T-helper 2 cell (primary cell): ENCODE measurements at places on chromosomes 16 and 17.

- DNase-seq = no peak
Observed at GRCh38 chr17:58694826-58695225, 2.4 kb downstream of the RAD51C start.

GRCh38 chr16:19696328-19696727 is 21.7 kb downstream of the KNOP1 start:
- no peak for DNase-seq

DNA sequence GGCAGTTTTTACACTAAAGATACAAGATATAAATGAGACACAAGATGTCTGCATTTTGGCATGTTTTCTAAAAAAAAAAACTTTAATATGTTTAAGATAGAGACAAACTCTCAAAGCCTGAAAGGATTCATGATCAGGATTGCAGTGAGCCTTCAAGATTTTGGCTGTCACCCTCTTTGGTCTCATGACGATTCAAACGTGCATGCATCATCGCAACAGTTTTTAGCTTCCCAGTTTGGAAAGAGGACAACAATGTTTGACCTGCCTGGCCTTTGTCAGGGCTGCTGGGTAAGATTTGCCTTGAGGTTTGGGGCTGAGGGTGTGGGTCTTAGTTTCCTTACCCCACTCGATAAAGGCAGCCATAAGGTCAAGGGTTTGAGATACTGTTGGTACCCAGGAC is 134.1 kb downstream of the RGS9 start:
- no peak for DNase-seq

- no peak for DNase-seq
Observed at GRCh38 chr17:57993471-57994365, 5.7 kb upstream of the VEZF1 start.

GRCh38 chr16:117379-118365 is 20.8 kb downstream of the NPRL3 start:
- DNase-seq = peak; percentile 49

- DNase-seq = no peak
Observed at GRCh38 chr16:67336116-67336515, 9.5 kb downstream of the LRRC36 start.

DNA sequence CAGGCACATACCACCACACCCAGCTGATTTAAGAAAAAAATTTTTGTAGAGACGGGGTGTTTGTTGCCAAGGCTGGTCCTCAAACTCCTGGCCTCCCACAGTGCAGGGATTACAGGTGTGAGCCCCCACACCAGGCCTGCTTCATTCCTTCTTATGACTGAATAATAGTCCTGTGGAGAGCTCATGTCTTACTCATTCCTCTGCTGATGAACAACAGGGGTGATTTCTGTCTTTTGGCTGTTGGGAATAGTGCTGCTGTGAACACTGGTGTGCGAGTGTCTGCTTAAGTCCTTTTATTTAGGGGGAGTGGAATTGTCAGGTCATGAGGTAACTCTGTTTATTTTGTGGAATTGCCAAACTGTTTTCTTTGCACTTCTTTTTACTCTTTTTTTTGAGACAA is 2.7 kb upstream of the CTRB1 start:
- no peak for DNase-seq

DNA sequence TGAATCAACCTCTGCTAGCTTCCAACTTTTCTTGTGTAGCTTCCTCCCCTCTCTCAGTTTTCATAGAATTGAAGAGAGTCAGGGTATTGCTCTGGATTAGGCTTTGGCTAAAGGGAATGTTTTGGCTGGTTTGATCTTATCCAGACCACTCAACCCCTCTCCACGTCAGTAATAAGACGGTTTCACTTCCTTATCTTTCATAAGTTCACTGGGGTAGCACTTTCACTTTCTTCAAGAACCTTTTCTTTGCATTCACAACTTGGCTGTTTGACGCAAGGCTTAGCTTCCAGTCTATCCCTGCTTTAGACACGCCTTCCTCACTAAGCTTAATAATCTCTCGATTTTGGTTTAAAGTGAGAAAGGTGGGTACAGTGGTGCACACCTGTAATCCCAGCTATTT is 29.7 kb upstream of the OR1A2 start:
- no peak for DNase-seq

DNA sequence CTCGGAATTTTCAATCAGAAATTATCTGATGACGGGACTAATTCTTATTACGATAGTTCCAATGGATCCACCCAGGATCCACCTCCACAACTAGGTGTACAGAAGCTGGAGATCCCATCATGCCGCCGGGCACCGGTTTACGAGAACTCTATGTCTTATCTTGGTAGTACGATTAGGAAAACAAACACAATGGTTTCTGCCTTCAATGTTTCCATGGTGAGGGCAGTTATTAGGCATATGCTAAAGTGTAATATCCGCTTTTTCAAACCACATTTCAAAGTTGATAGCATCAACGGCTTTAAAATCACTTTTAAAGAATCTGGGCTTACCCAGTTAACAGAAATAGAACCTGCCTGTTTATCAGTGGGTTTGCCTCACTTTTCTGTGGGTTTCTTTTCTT is 705.7 kb downstream of the MAF start:
- no peak for DNase-seq

- no peak for DNase-seq
Observed at GRCh38 chr17:1783834-1784611, 22.2 kb downstream of the SERPINF1 start.

GRCh38 chr17:73347351-73347750 is 35.5 kb upstream of the CDC42EP4 start:
- no peak for DNase-seq

- no peak for DNase-seq
Observed at GRCh38 chr17:73705594-73705993, 61.3 kb upstream of the SDK2 start.

GRCh38 chr17:72684405-72685020 is 408.0 kb downstream of the SLC39A11 start:
- DNase-seq = no peak

DNA sequence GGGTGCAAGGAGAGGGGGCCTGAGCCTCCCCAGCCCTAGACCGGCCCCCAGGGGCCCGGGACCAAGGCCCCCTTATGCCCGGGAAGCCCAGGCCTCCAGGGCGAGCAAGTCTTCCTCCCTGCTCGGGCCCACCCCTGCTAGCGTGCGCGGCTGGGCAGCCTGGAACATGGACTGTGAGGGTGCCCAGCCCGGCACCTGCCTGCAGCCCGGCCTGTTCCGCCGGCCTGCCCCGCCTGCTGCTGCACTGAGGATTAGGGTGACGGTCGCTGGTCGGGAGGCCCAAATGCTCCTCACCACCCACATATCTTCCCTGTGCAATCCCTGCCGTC is 6.0 kb downstream of the HS3ST6 start:
- DNase-seq = no peak
